ENCODE measurements at places on chromosomes 4 and X. TPM values are rescaled to one million over a fixed set of nuclear protein-coding genes. Genes with fewer than 3 reads are reported as not detected.

The TMPRSS11D gene
- not detected for total RNA-seq

DNA sequence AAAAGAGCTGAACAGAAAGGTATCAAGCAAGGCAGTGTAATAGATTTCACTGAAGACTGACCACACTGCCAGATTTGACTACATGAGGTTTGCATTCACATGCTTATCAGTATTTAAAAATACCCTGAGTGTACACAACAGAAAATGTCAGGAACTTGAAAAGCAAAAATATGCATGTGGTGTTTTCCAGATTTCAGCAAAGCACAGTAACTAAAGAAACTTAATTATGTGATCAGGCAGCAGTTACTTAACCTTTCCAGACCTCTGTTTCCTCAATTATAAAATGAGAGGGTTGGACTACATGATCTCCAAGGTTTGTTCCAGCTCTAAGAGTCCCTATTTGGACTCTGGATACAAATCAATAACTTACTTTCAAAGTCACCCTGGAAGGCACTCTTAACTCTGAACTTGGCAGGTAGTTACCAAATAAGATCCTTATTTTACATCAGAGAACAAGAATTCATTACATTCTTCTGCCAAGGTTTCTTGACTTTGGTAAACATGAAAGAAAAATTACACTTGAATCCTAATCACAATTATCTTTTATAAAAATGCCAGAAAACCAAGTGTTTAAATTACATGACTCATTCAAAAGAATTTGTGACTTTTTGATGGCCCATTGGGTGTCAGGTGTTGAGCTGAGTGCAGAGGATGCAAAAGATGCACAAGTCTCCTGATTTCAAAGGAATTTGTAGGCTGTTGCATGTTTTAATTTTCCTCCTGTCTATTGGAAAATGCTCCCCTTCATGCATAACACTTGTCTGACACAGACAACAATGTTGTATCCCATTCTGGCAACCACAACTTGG, 241.6 kb downstream of the MGST2 start:
- DNase-seq: no peak

DNA sequence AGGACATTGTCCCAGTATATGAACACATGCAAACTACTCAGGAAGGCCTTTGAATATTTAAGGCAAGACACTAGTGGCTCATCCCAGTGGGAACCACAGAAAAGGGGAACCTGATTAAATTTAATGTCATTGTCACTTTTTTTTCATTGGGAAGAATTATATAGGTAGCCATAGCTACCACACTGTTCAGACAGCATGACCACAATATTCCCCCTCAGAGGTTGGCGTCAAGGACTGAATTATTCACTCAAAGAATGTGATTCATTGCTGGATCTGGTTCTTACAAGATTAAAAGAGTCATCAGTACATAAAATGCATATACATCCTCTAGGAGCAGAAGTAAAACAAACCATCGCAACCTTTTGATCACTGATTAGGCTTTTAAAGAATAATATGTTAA, 92.0 kb upstream of the SMARCAD1 start:
- no peak for DNase-seq

DNA sequence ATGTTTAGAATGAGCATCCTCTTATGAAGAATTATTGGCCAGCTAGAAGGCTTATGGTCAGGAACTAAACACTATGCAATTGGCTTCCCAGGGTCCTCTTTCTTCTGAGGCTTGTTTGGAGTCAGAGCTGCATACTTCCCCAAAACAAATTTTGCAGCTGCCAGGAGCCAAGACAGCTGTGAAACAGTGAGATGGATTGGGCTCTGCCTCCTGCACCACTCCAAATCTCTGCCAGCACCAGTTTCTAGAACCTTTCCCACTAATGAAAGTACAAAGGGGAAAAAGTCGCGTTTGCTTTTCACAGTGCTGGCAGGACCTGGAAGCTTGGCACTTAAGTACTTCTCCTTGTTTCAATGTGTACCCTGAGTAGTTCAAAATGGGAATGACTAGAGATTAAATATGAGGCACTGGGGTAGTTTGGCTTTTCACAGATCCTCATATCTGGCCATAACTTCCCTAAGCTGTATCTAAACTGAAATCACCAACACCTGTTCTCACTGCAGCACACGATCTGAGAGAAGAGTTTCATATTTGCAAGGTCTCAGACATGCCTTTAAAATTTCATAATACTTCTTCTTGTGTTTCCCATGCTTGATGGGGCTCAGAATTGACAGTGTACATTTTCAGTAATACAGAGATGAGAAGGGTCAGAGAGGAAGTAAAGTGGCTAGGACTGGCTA, 20.7 kb upstream of the AR start:
- DNase-seq: no peak
